ENCODE measurements at places on chromosomes 4 and X.

- no peak for DNase-seq
Observed at GRCh38 chr4:84470204-84470785, 28.8 kb downstream of the NKX6-1 start.

- no peak for DNase-seq
Observed at GRCh38 chr4:118326585-118326984, 26.2 kb downstream of the PRSS12 start.

DNA sequence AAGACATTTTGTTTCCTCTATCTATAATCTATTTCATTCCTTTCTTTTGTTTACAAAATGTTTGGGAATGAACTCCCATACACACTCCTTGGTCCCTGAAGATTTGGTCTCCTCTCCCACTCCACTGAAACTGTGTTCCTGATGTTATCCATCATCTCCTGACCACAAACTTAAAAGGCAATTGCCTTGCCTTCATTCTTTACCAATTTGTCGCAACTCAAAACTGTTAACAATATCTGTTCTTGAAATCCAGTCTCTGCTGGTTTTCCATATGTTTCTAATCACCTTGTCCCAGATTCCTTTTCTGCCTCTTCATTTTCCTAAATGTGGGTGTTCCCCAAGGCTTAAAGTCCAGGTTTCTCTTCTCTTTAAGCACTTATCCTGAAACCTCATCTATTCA lies 262.2 kb upstream of the TTC29 start:
- DNase-seq = no peak

GRCh38 chr4:124486423-124486822 lies 226.1 kb downstream of the ANKRD50 start:
- DNase-seq = no peak

DNA sequence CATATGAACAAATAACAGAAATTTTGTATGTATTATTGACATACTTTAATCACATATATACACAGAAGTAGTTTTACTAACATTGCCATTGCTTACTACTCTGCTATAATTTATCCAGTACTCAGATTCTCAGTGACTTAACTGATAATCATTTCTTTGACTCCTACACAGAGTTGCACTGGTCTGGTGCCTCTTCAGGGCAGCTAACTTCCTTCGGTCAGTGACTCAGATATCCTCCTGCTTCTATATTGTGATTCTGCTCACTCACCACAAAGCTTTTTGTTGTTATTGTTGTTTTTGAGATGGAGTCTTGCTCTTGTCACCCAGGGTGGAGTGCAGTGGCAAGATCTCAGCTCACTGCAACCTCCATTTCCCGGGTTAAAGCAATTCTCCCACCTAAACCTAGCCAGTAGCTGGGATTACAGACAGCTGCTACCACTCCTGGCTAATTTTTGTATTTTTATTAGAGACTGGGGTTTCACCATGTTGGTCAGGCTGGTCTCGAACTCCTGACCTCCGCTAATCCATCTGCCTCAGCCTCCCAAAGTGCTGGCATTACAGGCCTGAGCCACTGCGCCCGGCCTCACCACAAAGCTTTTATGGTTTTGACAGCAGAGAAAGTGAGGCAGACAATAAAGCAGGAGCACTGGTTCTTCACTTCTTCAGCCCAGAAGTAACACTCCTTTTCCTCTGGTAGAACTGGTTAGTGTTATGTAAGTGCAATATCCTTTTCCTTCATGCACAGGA lies 499.3 kb downstream of the EPHA5 start:
- no peak for DNase-seq

DNA sequence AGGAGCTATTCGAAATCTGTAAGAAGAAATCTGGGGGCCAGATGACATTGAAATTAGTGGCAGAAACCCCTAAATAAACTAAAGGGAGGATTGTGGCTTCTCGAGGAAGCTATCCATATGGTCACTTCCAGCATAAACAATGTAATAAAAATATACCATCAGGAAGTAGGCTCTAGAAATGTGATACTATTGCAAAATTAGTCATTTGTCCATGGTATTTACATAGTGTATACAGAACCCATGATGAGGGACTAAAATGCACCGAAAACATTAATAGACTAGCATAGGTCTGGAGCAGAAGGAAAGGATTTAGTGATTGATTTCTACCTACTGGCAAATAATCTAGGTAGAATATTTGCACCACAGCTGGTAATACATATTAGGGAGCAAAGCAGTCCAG lies 1344.0 kb downstream of the FSTL5 start:
- no peak for DNase-seq

DNA sequence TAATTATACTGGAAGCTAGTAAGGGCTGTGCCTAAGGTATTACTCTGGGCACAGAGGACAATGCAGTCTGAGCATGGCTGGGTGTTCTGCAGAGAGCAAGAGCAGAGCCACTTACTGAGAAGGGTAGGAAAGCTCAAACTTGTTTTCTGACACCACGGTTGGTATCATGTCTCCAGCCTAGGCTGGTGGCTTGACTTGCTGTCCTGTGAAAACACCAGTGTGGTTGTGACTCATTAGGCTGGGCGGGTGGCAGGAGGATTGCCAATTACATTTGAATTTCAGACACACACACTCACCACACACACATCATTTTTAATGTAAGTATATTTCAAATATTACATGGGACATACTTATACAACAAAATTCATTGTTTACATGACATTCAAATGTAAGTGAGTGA lies 19.7 kb upstream of the MTM1 start:
- no peak for DNase-seq

- DNase-seq = no peak
Observed at GRCh38 chr4:120158841-120159463, 92.3 kb upstream of the MAD2L1 start.

GRCh38 chr4:41656572-41657520 lies 91.7 kb downstream of the PHOX2B start:
- no peak for DNase-seq

DNA sequence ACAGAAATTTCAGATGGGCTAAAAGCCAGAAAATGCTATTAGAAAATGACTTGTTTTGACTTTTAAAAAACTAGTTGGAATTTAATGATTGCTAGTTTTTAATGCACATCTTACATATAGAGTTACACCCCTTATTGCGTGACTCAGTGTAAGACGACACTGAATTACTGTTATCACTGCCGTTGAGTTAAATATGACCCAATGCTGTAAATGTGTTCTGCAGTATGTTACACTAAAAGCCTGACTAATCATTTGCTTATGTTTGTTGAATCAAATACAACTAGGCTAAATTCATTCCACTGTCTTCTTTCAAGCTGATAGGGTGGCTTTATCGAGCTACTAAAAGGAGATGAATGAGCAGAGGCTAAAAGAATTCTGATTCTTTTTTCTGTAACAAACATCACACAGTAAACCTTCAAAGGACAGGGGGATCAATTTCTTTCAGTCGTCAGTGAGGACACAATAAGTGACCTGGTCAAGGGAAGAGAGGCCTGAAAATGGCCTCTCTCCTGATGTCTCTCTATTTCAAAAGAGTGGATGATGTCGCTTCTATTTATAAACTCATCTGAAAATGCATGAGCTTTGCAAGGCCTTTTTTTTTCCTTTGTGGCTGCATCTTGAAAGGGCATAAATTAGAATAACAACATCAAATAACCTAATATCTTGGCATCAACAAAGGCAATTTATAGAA lies 142.2 kb upstream of the KCNIP4 start:
- DNase-seq = no peak

- no peak for DNase-seq
Observed at GRCh38 chr4:1460967-1461868, 55.0 kb upstream of the NKX1-1 start.

GRCh38 chr4:143390764-143391163 lies 54.1 kb downstream of the GAB1 start:
- no peak for DNase-seq

GRCh38 chr4:88575186-88575585 lies 17.1 kb upstream of the HERC3 start:
- DNase-seq = no peak

DNA sequence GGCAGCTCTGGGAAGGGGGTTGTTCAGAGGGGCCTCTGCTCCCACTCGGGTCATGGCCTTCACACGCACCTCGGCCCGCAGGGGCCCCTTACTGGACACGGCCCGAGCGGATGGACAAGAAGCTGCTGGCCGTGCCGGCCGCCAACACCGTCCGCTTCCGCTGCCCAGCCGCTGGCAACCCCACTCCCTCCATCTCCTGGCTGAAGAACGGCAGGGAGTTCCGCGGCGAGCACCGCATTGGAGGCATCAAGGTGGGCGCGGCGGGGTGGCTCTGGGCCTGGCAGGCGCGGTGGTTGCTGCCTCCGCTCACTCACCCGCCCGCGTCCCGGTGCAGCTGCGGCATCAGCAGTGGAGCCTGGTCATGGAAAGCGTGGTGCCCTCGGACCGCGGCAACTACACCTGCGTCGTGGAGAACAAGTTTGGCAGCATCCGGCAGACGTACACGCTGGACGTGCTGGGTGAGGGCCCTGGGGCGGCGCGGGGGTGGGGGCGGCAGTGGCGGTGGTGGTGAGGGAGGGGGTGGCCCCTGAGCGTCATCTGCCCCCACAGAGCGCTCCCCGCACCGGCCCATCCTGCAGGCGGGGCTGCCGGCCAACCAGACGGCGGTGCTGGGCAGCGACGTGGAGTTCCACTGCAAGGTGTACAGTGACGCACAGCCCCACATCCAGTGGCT lies 8.3 kb downstream of the FGFR3 start:
- DNase-seq = no peak

DNA sequence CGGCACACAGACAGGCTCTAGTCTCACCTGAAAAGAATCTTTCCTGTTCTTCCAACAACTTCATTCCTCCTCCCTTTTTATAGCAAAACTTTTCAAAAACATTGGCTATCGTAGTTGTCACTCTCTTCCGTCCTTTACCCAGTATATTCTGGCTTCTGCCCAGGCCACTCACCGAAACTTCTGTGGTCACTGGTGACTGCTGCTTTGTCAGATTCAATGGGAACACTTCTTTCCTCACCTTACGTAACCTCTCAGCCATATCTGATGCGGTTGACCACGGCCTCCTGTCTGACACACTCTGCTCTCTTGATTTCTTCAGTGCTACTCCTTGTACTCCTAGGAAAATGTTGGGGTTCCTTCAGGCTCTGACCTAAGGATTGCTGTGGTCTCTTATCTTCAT lies 9.2 kb upstream of the RNF150 start:
- no peak for DNase-seq

DNA sequence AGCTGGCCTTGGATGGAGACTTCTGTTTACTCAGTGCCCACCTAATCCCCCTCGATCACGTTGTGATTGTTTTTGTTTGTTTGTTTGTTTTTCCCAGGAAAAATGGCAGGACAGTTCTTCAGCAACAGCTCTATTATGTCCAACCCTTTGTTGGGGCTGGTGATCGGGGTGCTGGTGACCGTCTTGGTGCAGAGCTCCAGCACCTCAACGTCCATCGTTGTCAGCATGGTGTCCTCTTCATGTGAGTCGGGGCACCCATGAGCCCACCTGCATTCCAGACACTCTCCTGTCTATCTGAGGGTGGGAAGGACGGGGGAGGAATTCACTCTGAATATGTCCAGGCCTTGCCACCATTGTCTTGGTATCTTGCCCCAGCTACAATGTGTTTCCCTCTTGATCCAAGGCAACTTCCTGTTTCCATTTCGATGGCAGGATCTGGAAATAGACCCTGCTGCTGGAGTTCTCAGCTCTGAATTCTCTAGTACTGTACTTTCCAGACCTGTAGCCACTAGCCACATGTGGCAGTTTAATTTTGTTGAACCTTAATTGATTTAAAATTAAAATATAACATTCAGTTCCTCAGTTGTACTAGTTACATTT lies 10.5 kb downstream of the SLC34A2 start:
- DNase-seq = no peak

- DNase-seq = peak; percentile 20
Observed at GRCh38 chr4:113921089-113921794, 58.2 kb downstream of the ARSJ start.

GRCh38 chrX:115696939-115697338 lies 136.0 kb downstream of the PLS3 start:
- no peak for DNase-seq

DNA sequence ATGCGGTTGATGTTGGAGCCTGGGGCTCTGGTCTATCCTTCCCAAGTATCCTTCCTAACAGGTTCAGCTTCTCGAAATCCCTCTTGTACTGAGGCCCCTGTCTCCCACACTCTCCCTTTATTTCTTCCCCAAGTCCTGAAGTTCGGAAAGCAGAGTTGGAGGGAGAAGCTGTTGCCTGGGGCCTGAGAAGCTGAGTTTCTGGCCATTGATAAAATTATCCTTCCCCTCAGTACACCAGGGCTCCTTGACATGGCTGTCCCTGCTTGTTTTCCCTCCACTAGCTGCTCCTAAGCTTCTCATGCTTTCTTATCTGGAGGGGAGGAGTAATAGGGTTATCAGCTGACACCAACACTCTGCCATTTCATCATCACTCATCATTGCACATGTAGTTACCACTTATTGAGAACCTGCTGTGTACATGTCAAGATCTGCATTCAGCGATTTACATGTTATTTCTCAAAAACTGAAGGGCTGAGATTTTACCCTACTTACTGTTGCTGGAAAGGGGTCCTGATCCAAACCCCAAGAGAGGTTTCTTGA lies 58.0 kb downstream of the FUNDC1 start:
- no peak for DNase-seq

DNA sequence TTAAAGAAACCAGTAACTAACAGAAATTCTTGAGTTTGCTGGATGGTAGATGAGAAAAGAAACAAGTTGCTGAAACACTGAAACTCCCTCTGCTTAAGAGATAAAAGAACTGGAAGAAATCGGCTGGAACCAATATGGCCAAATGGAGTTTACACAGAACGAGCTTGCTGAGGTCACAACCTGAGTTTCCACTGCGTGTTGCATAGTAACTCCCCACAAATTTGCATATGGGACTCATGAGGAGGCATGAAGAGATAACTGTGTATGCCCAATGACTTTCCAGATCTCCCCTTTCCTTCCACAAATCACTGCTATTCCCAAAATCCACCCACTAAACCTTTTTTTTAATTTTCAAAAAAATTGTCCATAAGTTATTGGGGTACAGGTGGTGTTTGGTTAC lies 10.2 kb upstream of the SMR3B start:
- no peak for DNase-seq

GRCh38 chr4:6065166-6065565 lies 46.9 kb upstream of the C4orf50 start:
- no peak for DNase-seq

- DNase-seq = peak; percentile 42
Observed at GRCh38 chrX:7158468-7158990, 10.6 kb upstream of the PUDP start.

Measured in astrocyte of the cerebellum (primary cell).